Stimulated activated CD8-positive, alpha-beta memory T cell treated with anti-CD3 and anti-CD28 coated beads, Interleukin-4, amount 100 ng/mL, for 4 hours (primary cell): ENCODE measurements at places on chromosomes 16 and 17.
A peak's percentile ranks its signal among the peaks of the same experiment; 100 is the strongest.

GRCh38 chr16:51722467-51722866 lies 571.4 kb upstream of the SALL1 start:
- DNase-seq = no peak

DNA sequence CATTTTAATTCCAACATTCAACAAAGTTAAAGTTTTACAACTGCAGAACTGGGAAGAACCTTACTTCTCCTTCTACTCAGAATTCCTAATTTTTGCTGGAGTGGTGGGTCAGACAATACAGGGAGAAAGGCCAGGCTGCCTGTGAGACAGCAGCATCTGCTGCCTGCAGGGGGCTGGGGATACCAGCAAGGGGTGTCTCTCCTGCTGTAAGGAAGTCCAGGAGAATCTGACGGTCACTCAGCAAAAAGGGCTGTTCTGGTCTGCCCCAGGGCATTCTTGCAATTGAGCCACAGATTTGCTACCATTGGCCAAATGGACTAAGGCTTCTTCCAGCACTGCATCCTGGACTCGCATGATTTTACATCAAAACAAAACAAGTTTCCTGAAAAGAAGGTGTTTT lies 426.6 kb upstream of the CDH11 start:
- DNase-seq = no peak

- DNase-seq = no peak
Measured at GRCh38 chr17:50688245-50688644, 19.5 kb downstream of the ANKRD40 start.

GRCh38 chr16:30472328-30472942 lies at the start of gene ITGAL:
Gene ITGAL (plus strand): TSS chr16:30472742. CDS start chr16:30472838, 96 bp downstream.
- DNase-seq = peak; percentile 52

GRCh38 chr16:46832757-46833459 lies 1.9 kb upstream of the C16orf87 start:
- no peak for DNase-seq

- DNase-seq = no peak
Measured at GRCh38 chr17:11251561-11252107, 10.6 kb downstream of the SHISA6 start.

- no peak for DNase-seq
Measured at GRCh38 chr17:57615836-57616757, 129.0 kb downstream of the CCDC182 start.

- no peak for DNase-seq
Measured at GRCh38 chr17:29010586-29010985, 4.8 kb upstream of the SEZ6 start.

GRCh38 chr16:85575920-85576319 lies 37.2 kb upstream of the GSE1 start:
- DNase-seq = no peak

GRCh38 chr17:4186357-4186881 lies 43.4 kb downstream of the CYB5D2 start:
- no peak for DNase-seq

GRCh38 chr16:77584205-77584859 lies 138.0 kb upstream of the NUDT7 start:
- peak; percentile 5 for DNase-seq

DNA sequence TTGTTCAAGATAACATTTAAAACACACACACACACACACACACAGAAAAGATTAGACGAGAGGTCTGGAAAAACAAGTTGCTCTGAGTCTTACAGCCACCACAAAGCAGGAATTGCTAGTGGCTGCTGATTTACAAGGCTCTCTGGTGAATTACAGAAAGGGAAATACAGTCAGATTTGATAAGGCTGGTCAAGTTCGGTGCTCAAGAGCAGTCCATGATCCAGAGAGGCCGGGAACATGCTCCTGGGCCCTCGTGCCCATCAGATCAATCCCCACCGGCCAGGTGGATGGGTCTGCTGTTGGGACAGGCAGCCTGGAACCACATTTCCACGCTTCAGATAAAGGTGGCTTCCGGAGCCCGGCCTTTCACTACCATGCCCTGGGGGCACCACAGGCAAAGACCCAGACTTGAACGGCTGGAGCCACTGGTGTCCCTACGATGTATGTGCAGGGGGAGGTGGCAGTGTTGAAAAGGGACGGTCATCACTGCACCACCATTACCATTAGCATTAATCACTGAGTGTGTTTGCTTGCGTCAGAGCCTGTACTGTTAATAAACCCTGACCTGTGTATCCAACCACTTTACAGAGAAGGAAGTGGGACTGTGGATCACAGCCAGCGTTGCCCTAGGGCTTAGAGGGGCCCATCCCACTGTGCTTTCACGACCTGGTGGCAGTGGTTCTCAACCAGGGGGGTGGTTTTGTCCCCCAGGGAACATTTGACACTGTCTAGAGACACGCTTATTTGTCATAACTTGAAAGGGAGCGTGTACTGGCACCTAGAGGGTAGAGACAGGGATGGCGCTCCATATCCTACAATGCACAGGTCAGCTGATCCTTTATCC lies 95.1 kb downstream of the XYLT1 start:
- DNase-seq = no peak

DNA sequence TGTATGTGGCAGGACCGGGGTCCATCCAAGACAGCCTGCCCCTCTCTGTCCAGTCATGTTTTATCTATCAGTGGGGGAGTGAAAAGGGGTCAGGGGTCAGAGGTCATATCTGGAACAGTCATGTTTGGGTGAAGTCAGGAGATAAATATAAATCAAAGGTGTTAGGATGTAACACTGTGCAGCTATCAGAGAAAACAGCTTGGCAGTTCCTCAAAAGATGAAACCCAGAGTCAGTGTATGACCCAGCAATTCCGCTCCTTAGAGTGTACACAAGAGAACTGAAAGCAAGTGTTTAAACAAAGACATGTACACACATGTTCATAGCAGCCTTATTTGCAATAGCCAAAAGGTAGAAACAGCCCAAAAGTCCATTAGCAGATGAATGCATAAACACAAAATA lies 361.3 kb downstream of the FOXL1 start:
- no peak for DNase-seq

DNA sequence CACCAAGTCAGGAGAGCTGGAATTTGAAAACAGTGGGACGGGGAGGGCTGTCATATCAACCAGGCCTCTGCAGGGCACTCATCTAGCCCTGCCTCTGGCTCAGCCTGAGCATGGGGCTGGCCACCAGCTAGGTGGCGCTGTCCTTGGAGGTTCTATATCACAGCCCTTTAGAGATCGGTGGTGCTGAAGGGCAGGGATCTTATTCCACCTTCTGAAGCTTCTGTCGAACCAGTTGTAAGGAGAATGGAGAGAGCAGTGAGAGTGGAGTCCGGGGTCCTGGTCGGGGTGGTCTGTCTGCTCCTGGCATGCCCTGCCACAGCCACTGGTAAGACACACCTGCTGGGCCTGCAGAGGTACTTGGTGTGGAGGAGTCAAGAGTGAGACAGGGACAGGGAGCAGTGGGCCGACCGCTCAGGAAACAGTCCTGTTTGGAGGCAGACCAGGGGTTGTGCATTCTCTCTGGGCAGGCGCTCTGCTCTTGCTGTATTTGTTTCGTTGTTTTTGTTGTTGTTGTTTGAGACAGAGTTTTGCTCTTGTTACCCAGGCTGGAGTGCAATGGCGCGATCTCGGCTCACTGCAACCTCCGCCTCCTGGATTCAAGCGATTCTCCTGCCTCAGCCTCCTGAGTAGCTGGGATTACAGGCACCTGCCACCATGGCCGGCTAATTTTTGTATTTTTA lies at the start of gene CES3:
CES3 (plus strand) TSS at position 202 of the 680 bp plus-strand sequence; CDS start at position 244, 42 bp downstream.
- DNase-seq = no peak

DNA sequence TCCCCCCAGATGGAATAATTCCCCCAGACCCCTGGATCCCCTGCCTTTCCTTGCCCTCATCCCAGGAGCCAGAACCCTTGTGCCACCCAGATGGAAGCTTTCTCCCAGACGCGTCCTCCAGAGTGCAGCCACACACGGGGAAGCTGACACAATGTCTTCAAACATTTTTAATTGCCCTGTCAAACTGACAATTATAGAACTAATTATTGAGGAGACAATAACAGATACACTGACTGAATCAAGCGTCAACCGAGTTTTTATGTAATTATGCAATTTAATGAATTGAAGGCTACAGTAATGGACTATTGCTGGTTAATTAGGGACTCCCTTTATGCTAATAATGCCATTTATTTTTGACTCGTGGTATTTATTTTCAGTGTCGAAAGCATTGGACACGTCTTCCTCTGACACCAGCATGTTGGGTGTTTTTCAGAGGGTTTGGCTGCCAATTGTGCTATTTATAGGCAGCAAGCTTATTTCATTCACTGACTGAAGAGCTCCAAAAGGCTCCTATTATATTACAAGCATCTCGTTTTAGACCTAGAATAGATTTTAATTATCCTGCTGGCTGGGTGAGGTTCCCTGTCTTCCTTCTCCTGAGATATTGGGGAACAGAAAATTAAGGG lies 298.2 kb upstream of the C16orf82 start:
- DNase-seq = no peak

DNA sequence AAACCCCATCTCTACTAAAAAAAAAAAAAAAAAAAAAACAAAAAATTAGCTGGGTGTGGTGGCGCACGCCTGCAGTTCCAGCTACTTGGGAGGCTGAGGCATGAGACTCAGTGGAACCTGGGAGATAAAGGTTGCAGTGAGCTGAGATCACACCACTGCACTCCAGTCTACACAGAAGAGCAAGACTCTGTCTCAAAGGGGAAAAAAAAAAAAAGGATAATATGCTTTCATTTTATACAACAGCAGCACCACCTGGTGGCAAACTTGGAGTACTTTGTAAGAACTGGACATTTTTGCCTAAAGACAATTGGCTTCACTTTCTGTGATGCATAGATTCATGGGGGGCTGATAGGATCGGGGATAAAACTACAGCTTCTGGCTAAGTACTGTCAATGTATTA lies 8.5 kb downstream of the CHTF8 start:
- peak; percentile 26 for DNase-seq

DNA sequence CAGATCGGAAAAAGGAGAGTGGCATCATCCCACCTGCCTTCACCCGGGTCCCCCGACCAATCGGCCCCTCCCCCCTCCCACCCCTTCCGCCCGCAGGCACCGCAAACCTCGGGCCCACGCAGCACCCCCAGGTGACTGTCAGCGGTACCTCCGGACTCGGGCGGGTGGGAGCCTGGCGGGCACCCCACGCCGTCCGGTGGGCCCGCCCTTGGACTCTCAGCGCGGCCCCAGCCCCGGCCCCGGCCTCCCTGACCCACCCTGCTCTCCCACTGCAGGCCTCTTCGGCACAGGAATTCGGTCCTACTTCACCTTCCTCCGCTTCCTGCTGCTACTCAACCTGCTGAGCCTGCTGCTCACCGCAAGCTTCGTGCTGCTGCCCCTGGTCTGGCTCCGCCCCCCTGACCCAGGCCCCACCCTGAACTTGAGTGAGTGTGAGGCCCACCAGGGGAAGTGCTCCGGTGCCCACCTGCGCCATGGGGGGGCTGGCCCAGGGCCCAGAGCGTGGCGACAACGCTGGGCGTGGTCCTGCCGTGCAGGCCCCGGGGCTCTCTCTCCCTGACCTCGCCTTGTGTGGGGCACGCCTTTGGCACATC lies 1.6 kb downstream of the TMC8 start:
- no peak for DNase-seq

DNA sequence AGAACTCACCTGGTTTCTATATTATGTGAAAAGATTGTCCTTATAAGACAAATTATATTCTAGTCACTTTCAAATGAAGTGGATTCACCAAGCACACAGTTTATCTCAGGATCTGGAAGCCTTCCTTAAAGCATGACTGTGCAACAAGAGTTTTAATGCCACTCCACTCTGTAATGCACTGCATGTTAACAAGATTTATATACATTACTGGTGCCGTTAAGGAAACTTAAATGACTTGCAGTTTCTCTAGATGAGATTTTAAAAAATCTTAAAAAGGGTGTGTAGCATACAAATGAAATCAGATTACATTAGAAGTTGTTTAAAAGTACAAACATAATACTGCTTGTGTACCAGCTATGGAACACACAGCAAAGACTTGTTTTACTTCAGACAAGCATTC lies 150.8 kb downstream of the SNX11 start:
- no peak for DNase-seq

GRCh38 chr16:85819771-85820170 lies 20.3 kb downstream of the COX4I1 start:
- no peak for DNase-seq

DNA sequence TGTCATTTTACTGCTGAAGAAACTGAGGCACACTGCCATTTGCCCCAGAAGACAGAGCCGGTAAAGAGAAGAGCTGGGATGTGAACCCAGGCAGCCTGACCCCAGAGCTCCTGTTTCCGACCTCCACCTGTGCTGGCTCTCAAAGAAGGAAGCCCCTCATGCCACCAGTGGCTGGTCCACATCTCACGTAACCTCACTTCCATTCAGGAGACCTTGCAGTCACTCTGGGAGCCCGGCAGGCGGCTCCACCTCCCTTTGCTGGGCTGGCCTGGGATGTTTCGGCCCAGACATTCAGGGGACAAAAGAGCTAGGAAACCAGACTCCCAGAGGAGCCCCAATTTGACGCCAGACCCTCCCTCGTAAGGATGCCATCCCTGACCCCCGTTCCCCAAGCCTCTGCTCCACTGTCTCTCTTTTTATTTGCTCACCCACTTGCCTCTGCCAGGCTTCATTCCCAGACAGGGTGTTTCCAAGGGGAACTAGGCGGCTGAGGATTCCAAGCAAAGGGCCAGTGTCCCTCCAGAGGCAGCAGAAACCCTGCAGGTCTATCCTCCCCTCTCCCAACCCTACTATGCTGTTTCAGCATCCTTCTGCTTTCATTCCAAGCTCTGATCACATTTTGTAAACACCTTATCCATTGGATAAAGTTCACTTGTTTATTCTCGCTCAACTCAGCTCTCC lies 2.8 kb downstream of the TAF1C start:
- no peak for DNase-seq

DNA sequence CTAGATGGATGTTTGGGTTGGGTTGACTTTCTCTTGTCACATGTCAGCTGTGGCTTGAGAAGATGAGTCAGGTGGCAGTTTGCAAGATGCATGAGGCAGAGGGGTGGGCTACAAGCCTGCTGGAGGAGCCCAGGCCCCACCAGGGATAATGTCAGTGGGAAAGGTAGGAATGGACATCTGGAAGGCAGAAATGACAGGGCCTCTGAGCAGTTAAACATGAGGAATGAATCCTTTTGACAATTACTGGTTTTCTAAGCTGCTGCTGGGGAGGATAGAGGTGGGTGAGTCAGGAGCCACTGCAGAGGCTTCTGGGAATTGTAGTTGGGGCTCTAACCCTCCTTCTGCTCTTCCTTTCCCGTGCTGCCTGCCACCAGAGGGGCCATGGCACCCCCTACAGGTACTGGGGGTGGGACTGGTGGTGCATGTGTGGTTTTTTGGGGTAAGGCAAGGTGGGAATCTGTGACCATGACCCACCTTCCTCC lies 15.7 kb downstream of the SLC52A1 start:
- DNase-seq = no peak

DNA sequence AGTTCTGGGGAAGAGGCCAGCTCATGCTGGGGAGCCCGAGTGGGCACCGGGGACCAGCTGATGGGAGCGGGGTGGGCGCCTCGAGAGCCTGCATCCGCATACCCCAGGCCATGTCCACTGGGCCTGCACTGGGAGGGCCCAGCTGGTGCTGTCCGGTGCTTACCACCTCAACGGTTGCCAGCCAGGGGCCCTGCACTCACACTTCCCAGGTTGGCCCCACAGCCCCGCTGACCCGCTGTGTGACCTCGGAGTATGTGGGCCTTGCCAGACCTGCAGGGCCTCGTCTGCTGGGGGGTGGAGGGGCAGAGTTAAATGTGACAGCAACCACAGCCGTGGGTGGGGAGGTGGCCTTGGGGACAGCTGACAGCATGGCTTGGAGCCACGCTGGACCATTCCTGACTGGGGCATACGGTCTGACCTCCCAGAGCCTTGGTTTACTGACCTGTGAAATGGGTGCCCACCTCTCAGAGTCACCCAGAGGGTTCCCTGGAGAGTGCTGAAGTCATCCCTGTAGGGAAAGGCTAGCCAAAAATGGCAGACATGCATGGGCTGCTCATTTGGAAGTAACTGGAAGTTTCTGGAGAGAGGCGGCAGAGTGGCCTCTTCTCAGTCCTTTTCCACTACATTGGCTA lies 5.4 kb upstream of the GAA start:
- DNase-seq = no peak
